Fibroblast of villous mesenchyme (primary cell): ENCODE measurements at places on chromosomes 2 and 18. TPM values are rescaled to one million over a fixed set of nuclear protein-coding genes. Genes with fewer than 3 reads are reported as not detected.

- DNase-seq, result no peak
Observed at GRCh38 chr18:62287781-62288664, 37.1 kb upstream of the TNFRSF11A start.

- no peak for DNase-seq
Observed at GRCh38 chr2:230925879-230926765, 1.1 kb upstream of the GPR55 start.

DNA sequence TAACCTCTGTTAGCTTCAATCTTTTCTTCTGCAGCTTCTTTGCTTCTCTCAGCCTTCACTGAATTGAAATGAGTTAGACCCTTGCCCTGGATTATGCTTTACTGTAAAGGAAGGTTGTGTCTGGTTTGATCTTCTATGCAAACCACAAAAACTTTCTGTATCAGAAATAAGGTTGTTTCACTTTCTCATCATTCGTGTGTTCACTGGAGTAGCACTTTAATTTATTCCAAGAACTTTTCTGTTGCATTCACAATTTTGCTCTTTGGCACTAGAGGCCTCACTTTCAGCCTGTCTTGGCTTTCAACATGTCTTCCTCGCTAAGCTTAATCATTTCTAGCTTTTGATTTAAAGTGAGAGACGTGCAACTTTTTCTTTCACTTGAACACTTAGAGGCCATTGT is 365.3 kb downstream of the TDRD15 start:
- no peak for DNase-seq

The FOXI3 gene
- total RNA-seq, result not detected in 2 replicates

GRCh38 chr2:216503159-216503629 is 4.5 kb downstream of the RPL37A start:
- DNase-seq, result no peak

DNA sequence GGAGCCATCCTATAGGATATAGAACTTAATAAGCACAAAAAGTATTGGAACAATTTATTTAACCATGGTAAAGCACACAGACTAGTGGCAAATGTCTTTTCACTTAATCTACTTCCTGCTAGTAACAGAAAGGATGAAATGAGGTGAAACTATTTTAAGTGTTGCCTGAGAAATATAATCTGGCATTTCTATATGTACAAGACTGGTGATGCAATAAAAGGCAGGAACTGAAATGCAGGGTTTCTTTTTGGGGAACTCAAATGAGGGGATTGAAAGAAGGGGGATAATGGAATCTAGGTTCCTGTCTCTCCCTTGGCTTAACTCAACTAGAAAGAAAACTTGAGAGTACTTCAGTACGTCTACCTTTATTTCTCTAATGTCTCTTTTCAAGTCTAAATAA is 122.3 kb downstream of the MEMO1 start:
- peak; percentile 28 for DNase-seq

DNA sequence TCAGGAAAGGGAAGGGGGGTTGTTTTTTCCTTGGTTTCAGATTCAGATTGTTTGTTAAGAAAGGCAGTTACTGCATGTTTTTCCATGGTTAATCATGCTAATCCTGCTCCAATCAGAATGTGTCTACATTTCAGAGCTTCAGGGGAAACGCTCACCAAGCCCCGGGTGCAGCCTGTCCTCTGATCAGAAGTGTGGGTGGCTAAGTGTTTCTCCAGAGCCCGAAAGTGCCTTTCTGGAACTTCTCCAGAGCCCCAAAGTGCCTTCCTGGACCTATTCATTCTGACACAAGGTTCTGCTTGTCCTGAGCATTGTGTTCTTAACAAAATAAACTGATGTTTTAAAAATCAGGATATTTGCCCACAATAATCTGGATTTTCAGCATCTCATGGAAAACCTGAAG is 359.0 kb upstream of the ZNF521 start:
- no peak for DNase-seq

The FBLN7 gene
- 1.3 and 6.1 TPM in 2 replicates for total RNA-seq
